Aorta (tissue), 5 donors: ENCODE measurements at places on chromosomes 3 and 15. TPM values are rescaled to one million over a fixed set of nuclear protein-coding genes. Genes with fewer than 3 reads are reported as not detected.

DNA sequence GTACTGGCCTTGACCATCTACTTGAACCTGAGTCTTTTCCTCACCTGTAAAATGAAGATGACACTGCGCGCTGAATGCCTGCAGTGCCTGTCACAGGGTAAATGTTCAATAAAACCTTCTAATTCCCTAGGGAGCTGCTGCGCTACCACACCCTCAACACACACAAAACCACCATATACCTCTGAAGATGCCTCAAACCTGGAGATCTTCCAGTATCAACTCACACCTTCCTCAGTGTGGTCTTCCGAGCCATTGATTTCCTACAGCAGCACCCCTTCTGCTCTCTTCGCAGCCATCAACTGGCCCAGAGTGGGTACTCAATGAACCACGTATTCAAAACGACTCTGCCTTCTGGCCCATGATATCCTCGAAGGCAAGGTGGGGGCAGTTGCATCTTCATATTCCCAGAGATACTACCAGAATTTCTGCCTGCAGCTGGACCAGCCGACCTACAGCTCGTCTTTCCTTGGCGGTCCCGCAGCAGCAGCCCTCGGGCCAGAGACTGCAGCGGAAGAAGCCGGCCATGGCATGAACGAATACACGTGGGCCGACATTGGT is 695 bp downstream of the RPL32 start:
- DNase-seq = no peak

DNA sequence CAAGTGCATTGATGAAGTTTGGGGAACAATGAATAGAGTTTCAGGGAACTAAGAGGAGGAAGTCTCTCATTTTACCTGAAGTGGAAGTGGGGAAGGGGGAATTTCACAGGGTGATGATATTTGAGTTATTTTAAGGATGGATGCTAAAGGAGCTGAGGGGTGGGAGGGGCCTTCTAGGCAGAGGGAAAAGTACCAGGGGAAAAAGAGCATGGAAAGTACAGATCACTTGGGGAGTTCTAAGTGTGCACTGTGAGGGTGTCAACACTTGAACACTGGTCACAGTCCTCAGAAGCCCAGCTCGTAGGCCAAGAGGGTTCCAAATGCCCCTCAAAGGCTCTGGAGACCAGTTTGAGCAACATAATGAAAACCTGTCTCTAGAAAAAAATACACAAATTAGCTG is 18.2 kb downstream of the LAMP3 start:
- DNase-seq = no peak

CRABP1 gene
- not detected for total RNA-seq

CD86 gene
- 19.7 TPM for total RNA-seq

PCNP gene
- 176 TPM for total RNA-seq

TM4SF1 gene
- 213 TPM for total RNA-seq
